ENCODE measurements at places on chromosomes 6 and 20. TPM values are rescaled to one million over a fixed set of nuclear protein-coding genes. Genes with fewer than 3 reads are reported as not detected.

Gene GRM1
- not detected for total RNA-seq

DNA sequence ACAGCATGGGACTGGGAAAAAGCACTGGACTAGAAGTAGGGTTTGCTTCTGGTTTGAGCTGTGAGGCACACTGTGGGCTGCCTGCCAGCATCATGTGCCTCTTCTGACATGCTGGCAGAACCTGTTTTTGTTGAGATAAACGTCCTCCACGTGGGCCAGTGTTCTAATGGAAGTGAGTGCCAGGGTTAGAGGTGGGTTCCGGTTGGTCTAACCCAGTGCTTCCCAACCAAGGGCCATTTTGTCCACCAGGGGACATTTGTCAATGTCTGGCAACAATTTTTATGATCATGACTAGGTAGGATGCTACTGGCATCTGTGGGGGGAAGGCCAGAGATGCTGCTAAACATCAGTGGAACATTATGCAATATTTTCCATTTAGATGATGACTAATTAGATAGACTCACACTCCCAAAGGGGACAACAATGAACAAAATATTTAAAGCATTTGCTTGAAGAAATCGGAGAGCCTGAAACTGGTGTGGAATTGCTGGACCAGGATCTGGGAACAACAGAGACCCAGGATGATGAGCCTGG lies 7.8 kb upstream of the APMAP start:
- peak; percentile 67 for DNase-seq
- no peak overlapping the region for H3K27ac ChIP-seq

GRCh38 chr6:153084393-153084792 lies 46.7 kb downstream of the RGS17 start:
- no peaks in the 10 kb centered on the region for H3K36me3 ChIP-seq
- no peak for DNase-seq
- H3K4me3 ChIP-seq, result no peak overlapping the region

- no peaks in the 10 kb centered on the region for H3K27me3 ChIP-seq
- no peaks in the 10 kb centered on the region for H3K36me3 ChIP-seq
- no peak overlapping the region for H3K4me3 ChIP-seq
Observed at GRCh38 chr6:22053391-22053997, 243.3 kb downstream of the PRL start.

DNA sequence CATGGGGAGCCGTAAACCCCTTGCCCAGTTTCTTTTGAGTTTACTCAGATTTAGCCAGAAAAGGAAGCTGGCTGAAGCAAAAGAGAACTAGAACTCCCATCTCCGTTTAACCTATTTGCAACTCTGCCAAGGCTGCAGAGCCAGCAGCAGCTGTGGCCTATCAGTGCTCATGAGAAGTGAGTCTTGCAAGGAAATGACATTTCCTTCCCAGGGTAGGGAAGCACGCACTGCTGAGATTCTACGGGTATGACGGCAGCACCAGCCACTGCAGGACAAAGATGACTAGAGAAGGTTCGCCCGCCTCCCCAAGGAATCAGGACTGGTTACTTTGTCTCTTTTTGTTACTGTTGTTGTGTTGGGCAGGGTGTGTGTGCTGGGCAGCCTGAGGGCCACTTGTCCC lies 47.6 kb downstream of the PPP1R3G start:
- DNase-seq, result peak; percentile 74
- peak overlapping the region; percentile 39 for H3K27ac ChIP-seq
- H3K4me1 ChIP-seq, result no peaks in the 10 kb centered on the region
- no peaks in the 10 kb centered on the region for H3K36me3 ChIP-seq
- H3K27me3 ChIP-seq, result no peaks in the 10 kb centered on the region

- no peaks in the 10 kb centered on the region for H3K36me3 ChIP-seq
- no peaks in the 10 kb centered on the region for H3K4me1 ChIP-seq
- H3K27ac ChIP-seq, result no peak overlapping the region
- no peak for DNase-seq
- H3K27me3 ChIP-seq, result no peaks in the 10 kb centered on the region
Observed at GRCh38 chr6:142416179-142416578, 114.4 kb downstream of the ADGRG6 start.

DNA sequence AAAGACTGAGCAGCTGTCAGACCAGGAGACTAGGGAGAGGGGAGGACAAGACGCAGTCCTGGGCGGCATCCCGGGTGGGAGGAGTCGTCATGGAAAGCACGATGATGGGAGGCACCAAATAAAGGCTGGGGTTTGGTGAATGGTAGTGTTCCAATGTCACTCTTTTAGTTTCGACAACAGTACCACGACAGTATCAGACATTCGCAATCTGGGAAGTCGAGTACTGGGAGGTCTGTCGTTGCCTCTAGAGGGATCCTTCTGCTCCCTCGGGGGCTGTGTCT lies 32.1 kb downstream of the PSMG4 start:
- DNase-seq, result no peak
- no peak overlapping the region for H3K4me3 ChIP-seq
- H3K27me3 ChIP-seq, result no peaks in the 10 kb centered on the region
- no peak overlapping the region for H3K27ac ChIP-seq
- no peaks in the 10 kb centered on the region for H3K4me1 ChIP-seq

- no peaks in the 10 kb centered on the region for H3K4me1 ChIP-seq
- H3K4me3 ChIP-seq, result no peak overlapping the region
Observed at GRCh38 chr6:147534116-147534860, 25.8 kb downstream of the SAMD5 start.

DNA sequence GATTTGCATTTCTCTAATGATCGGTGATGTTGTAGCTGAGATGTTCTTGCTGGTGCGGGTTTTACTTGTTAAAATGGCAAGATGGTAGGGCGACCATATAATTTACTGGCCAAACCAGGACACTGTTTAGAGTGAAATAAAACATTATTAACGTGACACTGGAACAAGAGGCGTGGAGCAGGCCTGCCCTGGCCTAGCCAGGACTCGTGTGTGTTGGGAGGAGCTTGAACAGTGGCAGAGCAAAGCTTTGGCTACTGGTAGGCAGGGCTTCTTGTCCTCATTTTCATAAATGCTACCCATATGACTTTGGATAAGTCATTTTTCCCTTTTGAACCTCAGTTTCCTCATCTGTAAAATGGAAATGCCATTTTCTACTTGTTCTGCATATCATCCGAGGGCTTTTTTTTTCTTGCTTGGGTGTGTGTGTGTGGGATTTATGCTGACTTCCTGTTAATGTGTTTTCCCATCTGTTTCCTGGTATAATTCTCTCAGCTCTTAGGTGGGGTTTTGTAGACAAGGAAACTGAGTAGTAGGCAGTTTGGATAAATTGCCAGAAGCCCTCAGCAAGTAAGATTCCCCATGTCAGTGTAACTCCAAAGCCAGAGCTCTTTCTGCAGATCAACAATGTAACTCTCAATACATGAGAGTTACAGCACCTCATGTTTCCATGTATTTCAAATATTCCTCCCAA lies 81.7 kb downstream of the TOX2 start:
- peaks cover 4% of the 10 kb centered on the region for H3K4me1 ChIP-seq
- H3K4me3 ChIP-seq, result no peak overlapping the region

Measured in Peyer's patch (tissue), 4 donors.